ENCODE measurements at places on chromosomes 11 and 22.

- no peak for DNase-seq
Observed at GRCh38 chr11:15957234-15957633, 399.1 kb downstream of the SOX6 start.

DNA sequence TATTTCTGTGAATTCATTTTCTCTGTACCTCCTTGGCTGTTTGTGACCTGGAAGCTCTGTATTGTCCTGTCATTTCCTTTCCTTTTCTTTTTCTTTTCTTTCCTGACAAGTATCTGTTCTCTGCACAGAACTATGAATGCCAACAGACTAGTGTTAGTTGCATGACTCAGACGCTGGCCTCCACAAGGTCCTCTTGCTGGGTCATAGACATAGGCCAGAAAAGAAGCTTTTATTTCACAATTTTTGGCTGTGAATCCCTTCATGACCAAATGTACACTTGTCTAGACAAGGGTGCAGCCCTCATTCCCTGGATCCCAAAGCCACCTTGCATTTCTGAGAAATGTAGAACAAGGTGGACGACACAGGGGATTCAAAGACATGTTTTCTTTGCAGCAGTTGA is 104.1 kb upstream of the MTNR1B start:
- no peak for DNase-seq

GRCh38 chr22:24707470-24707801 is 67.1 kb downstream of the PIWIL3 start:
- peak; percentile 46 for DNase-seq

- DNase-seq, result no peak
Observed at GRCh38 chr11:2301631-2302305, at the start of the genes C11orf21 and TSPAN32. TSS of gene C11orf21 (minus strand) at chr11:2301918. CDS start at chr11:2301808, 110 bp downstream. TSS of gene TSPAN32 (plus strand) at chr11:2302013. CDS start at chr11:2302150, 137 bp downstream.

DNA sequence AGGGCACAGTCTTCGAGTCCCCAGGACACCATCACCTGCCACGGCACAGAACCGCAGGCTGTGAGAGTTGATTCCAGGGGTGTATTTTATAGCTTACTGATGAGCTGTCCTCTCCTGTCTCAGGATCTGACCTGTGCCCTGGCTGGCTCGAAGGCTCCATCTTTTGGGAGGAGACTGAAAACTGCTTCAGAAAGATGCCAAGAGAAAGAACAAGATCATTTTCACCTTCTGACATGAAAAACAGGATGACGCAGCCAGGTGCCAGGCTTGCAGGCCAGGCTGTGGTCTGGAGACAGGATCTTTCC is 2.2 kb downstream of the MRGPRD start:
- no peak for DNase-seq

- DNase-seq, result no peak
Observed at GRCh38 chr22:46007848-46008261, 30.9 kb upstream of the WNT7B start.

GRCh38 chr22:43385770-43386641 is 25.8 kb upstream of the MPPED1 start:
- DNase-seq, result peak; percentile 88

DNA sequence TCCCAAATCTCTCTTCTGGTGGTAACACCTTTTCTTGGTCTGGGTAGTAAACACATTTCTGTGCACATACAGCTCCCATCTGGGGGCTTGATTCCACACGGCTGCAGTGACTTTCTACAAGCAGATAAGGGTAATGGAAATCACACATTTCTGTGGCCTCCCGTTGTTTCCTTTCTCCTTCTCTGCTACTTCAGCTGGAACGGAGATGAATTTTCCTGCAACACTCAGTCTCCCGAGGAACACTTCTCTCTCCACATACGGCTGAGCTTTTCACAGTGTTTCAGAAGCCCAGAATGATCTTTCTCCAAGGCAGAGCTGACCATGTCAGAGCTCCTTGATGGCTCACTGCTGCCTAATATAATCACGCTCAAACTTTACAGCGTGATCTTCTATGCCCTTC is 364.3 kb upstream of the NARS2 start:
- DNase-seq, result no peak

DNA sequence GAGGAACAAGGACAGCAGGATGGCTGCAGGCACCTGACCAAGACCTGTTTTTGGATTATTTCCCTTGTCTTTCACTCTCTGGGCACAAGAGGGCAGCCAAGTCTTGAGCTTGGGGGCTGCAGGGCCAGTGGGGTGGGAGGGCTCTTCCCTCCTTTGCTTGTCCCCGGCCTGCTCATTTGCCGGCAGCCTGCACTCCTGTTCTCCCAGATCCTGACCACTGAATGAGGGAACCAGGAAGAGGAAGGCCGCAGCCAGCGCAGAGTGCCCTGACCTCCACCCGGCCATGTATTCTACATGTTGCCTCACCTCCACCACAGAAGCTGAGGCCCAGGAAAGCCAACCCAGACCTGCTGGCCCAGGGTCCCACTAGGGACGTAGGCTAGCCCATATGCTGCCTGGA is 15.5 kb upstream of the NNMT start:
- DNase-seq, result peak; percentile 92

GRCh38 chr22:22750335-22751042 is 106.1 kb downstream of the GGTLC2 start:
- DNase-seq, result no peak

GRCh38 chr11:2266586-2267305 is 3.6 kb downstream of the ASCL2 start:
- no peak for DNase-seq

- no peak for DNase-seq
Observed at GRCh38 chr22:44737406-44738346, 14.7 kb upstream of the ARHGAP8 start.

DNA sequence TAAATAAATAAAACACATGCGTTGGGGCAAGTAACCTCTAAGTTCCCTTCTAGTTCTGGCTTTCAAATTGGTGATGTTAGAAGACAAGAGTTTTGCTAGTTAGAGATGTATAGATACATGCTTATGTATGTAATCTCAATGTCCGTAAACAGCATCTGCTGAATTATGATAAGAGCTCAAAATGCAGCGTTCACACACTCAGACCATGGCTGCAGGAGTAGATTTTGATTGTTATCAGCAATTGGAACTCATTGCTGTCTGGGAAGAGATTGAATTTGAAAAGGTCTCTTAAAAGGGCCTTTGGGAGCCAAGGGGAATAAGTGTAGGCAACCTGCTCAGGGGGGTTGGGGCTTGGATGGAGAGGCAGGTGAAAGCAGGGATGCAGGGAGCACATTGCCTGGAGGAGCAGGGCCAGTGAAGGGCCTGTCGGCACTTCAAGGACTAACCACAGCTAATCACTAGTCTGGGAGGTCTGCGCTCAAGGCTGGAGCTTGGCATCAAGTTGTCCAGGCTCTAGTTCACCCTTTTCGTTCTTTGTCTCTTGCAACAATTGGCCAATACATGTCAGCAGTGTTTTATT is 2.7 kb upstream of the RAG1 start:
- DNase-seq, result no peak

GRCh38 chr11:39374963-39375698 is 2084.3 kb downstream of the LRRC4C start:
- DNase-seq, result peak; percentile 53

GRCh38 chr22:30224161-30224857 is 22.2 kb downstream of the LIF start:
- DNase-seq, result no peak

DNA sequence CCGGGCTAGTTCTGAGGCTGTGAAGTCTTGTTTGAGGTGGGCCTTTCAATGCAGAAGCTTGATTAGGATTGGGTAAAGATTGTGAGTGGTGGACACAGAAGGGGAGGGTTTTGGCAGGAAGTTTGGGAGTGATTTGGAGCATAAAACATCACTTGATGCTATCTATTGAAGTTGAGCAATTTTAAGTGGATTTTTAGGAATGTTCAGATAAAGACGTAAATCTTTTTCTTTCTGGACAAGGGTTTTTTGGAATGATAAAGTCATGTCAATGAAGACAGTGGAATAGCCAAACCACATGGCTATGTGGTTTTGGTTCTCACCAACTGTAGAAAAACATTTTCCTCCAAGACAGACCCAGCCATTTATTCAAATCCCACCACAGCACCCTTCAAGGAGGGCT is 111.2 kb upstream of the SNX19 start:
- DNase-seq, result no peak

- DNase-seq, result no peak
Observed at GRCh38 chr11:86930957-86931547, 24.1 kb downstream of the FZD4 start.

DNA sequence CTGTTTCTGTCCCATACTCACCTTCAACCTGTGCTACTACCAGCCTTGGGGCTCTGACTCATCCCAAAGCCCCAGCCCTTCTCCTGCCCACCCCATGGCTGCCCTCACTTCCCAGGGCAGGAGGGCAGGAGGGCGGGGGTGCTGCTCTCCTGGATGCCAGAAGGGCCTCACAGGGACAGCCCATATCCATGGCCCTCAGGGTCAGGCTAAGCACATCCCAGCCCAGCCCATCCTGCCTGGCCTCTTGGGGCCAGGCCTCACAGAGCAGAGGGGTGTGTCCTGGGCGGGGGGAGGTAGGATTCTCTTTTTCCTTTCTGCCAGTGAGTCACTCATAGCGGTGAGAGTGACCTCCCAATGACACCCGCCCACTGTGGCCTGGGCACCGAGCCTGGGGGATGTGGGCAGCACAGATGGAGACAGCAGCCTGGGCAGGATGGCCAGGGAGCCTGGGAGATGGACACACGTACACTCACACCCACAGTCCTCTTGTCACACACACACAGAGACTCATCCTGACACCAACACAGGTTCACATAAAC is 2.4 kb downstream of the LTBP3 start:
- DNase-seq, result no peak

- no peak for DNase-seq
Observed at GRCh38 chr11:9849389-9849788, 185.5 kb downstream of the SWAP70 start.

DNA sequence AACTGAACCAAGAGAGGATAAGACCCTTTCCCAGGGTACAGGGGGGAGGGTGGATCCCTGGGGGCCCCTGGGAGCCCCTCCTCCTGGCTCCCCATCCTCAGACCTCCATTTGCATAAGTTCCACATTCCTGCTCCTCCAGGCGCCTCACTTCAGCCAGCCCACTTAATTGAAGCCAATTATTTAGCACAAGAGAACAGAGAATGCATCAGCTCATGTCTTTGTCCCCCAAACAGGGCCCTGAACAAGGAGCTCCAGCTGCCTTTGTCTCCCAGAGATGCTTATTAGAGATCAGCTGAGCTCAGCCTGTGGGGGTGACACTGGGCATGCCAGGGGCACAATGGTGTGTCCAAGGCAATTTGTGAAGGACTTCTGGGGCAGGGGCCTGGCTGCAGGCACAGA is 89.9 kb upstream of the PRDM11 start:
- peak; percentile 71 for DNase-seq

GRCh38 chr22:38431266-38432010 is 23.6 kb downstream of the KCNJ4 start:
- no peak for DNase-seq

GRCh38 chr22:17095538-17095937 is 10.7 kb downstream of the IL17RA start:
- DNase-seq, result peak; percentile 76

- DNase-seq, result no peak
Observed at GRCh38 chr11:93221539-93221938, 23.7 kb upstream of the SLC36A4 start.

GRCh38 chr11:62622476-62623089 is 797 bp upstream of the B3GAT3 start:
- DNase-seq, result peak; percentile 57

GRCh38 chr11:70816156-70816678 is 417.9 kb downstream of the CTTN start:
- no peak for DNase-seq

GRCh38 chr11:6864438-6864837 is 1.6 kb downstream of the OR10A2 start:
- DNase-seq, result no peak

GRCh38 chr11:87180742-87181141 is 143.0 kb downstream of the TMEM135 start:
- DNase-seq, result no peak

DNA sequence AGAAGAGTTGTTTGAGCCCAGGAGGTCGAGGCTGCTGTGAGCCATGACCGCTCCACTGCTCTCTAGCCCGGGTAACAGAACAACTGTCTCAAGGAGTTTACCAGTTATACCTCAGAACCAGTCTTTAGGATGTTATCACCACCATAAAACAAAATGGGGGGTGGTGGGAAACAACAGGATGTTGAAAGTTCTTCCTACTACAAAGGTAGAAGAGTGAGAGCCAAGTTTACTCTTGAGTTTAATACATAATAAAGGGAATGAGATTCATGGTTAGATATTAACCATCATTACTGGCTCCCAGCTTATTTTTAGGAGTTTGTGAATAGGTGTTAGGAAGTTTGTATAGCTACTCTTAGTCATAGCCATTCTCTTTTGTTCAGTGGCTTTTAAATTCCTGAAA is 78.8 kb upstream of the HORMAD2 start:
- DNase-seq, result no peak

DNA sequence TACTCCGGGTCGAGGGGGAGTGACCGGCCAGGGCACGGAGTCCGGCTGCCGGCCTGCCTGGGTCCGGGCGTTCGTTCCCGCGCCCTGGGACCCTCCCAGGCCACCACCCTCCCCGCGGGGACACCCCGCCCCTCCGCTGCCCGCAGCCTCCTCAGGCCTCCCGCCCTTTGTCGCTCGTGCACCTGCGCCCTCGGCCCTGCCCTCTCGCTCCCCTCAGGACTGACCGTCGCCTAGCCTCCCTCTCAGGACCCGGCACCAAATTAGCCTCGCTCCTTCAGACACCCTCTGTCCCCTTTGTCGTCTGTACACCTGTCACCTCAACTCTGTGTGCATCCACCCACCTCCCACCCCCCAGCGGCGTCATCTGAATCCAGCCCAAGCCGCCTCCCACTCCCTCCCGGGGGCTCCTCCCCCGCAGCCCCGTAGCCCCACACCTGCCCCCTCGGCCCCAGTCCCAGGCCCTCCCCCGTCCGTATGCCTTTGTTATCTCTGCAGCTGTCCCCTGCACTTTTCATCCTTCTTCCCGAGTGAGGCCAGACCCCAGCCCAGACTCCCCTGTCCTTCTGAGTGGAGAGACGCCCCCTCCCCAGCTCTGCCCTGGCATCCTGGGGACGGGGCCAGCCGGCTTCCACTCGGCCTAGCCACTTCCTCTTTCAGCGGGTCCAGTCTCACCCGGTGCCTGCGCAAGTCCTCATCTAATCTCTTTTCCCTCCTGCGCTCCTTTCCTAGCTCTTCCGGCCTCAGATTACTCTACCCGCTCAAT is 643 bp downstream of the TIGD3 start:
- DNase-seq, result peak; percentile 64

- no peak for DNase-seq
Observed at GRCh38 chr11:99693941-99694492, 673.3 kb downstream of the CNTN5 start.

DNA sequence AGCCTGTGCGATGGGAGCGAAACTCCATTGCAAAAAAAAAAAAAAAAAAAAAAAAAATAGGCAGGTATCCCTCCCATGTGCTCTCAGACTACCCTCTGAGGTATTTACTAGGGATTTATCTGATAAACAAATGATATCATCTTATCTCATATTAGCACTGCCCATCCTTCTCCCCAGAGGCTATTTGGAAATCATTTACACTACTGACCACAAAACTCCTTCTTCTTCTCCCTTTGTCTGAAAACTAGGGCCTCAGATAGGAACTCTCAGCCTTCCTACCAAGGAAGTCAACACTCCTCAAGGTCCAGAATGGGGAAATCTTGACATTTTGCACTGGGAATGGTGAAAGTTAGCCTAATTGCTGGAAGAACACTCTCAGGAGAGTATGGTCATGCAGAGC is 46.4 kb downstream of the LARGE2 start:
- no peak for DNase-seq

Measured in GM23338 (cell line).